ENCODE measurements at places on chromosomes 2 and 18.

GRCh38 chr2:17815468-17816184, 634 bp upstream of the MSGN1 start:
- no peaks in the 10 kb centered on the region for H3K36me3 ChIP-seq
- H3K4me1 ChIP-seq: peaks cover 31% of the 10 kb centered on the region
- no peak for DNase-seq
- H3K4me3 ChIP-seq: no peak overlapping the region
- H3K27ac ChIP-seq: peak overlapping the region; percentile 53
- H3K27me3 ChIP-seq: no peaks in the 10 kb centered on the region

DNA sequence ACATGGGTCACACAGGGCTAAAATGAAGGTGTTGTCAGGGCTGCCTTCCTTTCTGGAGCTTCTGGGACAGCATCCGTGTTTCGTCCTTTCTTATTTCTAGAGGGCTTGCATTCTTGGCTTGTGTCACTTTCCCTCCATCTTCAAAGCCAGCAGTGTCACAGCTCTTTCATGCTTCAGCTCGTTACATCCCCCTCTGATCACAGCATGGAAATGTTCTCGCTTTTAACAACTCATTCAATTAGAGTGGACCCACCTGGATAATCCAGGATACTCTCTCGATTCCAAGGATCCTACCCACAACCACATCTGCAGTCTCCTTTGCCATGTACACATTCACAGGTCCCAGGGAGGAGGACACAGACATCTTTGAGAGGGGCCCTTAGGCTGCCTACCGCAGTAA, 316.2 kb upstream of the FIGN start:
- H3K4me3 ChIP-seq: no peak overlapping the region
- no peaks in the 10 kb centered on the region for H3K27me3 ChIP-seq
- H3K4me1 ChIP-seq: no peaks in the 10 kb centered on the region
- no peak overlapping the region for H3K27ac ChIP-seq
- no peak for DNase-seq

GRCh38 chr2:149028377-149028776, 10.1 kb upstream of the LYPD6B start:
- no peaks in the 10 kb centered on the region for H3K27me3 ChIP-seq
- H3K4me3 ChIP-seq: peak overlapping the region; percentile 6
- DNase-seq: no peak
- peaks cover 30% of the 10 kb centered on the region for H3K4me1 ChIP-seq
- H3K36me3 ChIP-seq: no peaks in the 10 kb centered on the region

- H3K4me3 ChIP-seq: no peak overlapping the region
- H3K27me3 ChIP-seq: no peaks in the 10 kb centered on the region
- no peak for DNase-seq
- H3K36me3 ChIP-seq: no peaks in the 10 kb centered on the region
- no peak overlapping the region for H3K27ac ChIP-seq
These were observed 290.8 kb downstream of the PRKCE start for GRCh38 chr2:45942237-45942738.

DNA sequence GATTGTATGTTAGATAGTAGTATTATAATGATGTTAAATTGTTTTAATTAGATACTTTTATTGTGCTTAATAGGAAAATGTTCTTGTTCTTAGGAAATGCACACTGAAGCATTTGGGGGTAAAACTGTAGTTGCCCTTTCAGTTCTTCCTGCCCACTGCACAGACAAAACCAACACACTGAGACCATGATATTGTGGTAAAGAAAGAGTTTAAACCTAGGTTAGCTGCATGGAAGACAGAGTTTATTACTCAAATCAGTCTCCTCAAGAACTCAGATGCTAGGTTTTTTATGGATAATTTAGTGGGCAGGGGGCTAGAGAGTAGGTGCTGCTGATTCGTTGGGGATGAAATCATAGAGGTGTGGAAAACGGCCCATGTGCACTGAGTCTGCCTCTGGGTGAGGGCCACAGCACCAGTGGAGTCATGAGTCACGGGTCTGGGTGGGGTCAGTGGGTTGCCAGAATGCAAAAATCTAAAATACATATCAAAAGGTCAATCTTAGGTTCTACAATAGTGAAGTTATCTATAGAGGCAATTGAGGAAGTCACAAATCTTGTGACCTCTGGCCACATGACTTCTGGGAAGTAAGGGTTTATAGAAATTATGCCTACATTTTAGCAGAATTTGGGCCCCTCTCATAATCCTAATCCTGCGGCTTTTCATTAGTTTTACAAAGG, 283.4 kb upstream of the FBXO11 start:
- H3K4me1 ChIP-seq: no peaks in the 10 kb centered on the region
- no peak overlapping the region for H3K4me3 ChIP-seq
- no peak overlapping the region for H3K27ac ChIP-seq
- H3K36me3 ChIP-seq: no peaks in the 10 kb centered on the region

DNA sequence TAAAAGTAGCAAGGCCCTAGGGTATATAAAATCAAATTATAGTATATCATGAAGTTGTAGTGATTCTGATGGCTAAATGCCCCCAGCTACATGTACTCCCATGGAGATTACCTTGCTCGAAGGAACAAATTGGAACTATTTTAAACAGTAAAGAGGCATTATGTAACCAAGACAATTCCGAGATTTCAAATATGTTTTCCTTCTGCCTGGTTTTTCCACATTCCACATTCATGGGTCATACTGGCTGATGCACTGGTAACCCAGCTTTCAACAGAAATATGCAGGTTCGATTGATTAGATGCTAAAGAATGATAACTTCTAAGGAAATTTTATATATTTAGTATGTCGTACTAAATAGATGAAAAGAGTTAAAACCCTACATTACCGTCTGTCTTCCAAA, 62.3 kb upstream of the MGAT4A start:
- H3K36me3 ChIP-seq: no peaks in the 10 kb centered on the region
- DNase-seq: no peak
- H3K4me3 ChIP-seq: no peak overlapping the region
- no peaks in the 10 kb centered on the region for H3K27me3 ChIP-seq

- no peak for DNase-seq
- H3K27ac ChIP-seq: no peak overlapping the region
- H3K27me3 ChIP-seq: no peaks in the 10 kb centered on the region
These were observed 17.8 kb downstream of the IL1F10 start for GRCh38 chr2:113085542-113085941.

- no peaks in the 10 kb centered on the region for H3K4me1 ChIP-seq
- H3K36me3 ChIP-seq: peaks cover 5% of the 10 kb centered on the region
- H3K27ac ChIP-seq: no peak overlapping the region
These were observed 58.9 kb upstream of the KCNG2 start for GRCh38 chr18:79738581-79739439.

- DNase-seq: no peak
- H3K4me3 ChIP-seq: no peak overlapping the region
- no peaks in the 10 kb centered on the region for H3K4me1 ChIP-seq
- H3K36me3 ChIP-seq: no peaks in the 10 kb centered on the region
- no peaks in the 10 kb centered on the region for H3K27me3 ChIP-seq
These were observed 12.0 kb downstream of the ANKRD44 start for GRCh38 chr2:197298609-197299008.

DNA sequence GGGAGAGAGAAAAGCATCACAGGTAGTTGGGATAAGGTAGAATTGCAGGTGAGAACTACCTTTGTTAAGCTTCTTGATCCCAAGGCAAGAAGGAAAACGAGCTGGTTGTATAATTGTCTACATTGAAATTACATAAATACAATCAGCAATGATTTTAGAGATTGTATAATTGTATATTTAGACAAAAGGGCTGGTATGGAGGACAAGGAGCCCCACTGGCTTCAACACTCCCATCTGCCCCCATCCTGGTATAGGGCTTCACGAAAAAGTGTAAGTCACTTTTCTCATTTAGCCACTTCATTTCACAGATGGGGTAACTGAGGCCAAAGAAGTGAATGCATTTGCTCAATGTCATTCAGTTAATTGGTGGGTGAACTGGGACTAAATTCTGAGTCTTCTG, 103.3 kb downstream of the MYCN start:
- H3K4me1 ChIP-seq: no peaks in the 10 kb centered on the region
- H3K27ac ChIP-seq: no peak overlapping the region
- no peaks in the 10 kb centered on the region for H3K27me3 ChIP-seq
- no peak for DNase-seq
- no peaks in the 10 kb centered on the region for H3K36me3 ChIP-seq

- peaks cover 4% of the 10 kb centered on the region for H3K4me1 ChIP-seq
- DNase-seq: no peak
These were observed 17.8 kb upstream of the RPRD1A start for GRCh38 chr18:36085195-36085594.

DNA sequence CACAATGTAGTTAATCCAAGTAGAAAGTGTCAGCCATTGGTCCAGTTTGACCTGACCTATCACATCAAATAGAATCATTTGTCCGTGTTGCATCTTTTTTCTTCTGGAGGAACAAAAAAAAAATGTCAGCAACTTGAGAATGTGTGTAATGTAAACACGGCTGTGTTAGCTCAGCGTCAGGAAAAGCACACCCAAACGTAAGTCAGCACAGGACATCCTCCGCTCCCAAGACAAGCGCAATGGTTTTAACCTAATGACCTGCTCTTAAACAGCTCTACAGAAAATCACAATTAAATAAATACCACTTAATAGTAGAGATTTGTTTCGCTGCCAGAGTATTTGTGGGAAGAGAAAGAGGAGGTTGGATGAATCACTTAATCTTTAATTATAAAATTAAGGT, 59.4 kb downstream of the OSR1 start:
- no peak overlapping the region for H3K4me3 ChIP-seq
- H3K4me1 ChIP-seq: no peaks in the 10 kb centered on the region
- no peak overlapping the region for H3K27ac ChIP-seq
- DNase-seq: no peak
- H3K27me3 ChIP-seq: no peaks in the 10 kb centered on the region
- no peaks in the 10 kb centered on the region for H3K36me3 ChIP-seq

DNA sequence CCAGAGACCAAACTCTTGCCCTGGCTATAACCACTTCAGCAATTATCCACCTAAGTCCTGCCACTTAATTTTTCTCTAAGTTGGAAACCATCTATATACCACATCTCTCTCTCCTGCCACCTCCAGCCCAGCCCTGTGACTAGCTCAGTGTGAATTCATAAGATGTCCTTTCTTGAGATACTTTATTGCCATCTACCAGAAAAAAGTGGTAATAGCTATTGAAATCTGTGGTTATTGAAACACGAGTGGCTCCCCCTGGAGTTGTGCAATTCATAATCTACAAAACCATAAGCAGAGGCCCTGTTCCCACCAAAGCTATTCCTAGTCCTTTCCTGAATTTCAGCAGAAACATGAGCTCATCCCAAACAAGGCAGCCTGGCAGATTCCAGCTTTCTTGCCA, 324.0 kb downstream of the TXNL1 start:
- no peaks in the 10 kb centered on the region for H3K27me3 ChIP-seq
- H3K36me3 ChIP-seq: no peaks in the 10 kb centered on the region
- no peak overlapping the region for H3K4me3 ChIP-seq
- no peak for DNase-seq

DNA sequence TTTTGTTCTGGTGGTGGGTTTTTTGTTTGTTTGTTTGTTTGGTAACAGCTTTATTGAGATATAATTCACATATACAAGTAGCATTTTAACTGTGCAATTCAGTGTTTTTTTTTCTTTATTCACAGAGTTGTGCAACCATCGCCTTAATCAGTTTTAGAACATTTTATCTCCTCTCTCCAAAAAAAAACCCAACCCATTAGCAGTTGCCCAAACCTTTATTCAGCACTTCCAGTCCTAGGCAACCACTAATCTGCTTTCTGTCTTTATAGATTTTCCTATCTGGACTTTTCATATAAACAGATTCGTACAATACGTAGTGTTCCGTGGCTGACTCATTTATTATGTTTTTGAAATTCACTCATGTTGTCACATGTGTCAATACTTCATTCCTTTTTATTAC, 38.7 kb downstream of the CCDC138 start:
- no peaks in the 10 kb centered on the region for H3K4me1 ChIP-seq
- H3K27ac ChIP-seq: no peak overlapping the region
- no peak for DNase-seq
- no peaks in the 10 kb centered on the region for H3K36me3 ChIP-seq
- H3K27me3 ChIP-seq: no peaks in the 10 kb centered on the region
- H3K4me3 ChIP-seq: no peak overlapping the region

GRCh38 chr18:65235966-65236624, 514.7 kb upstream of the CDH7 start:
- no peak overlapping the region for H3K4me3 ChIP-seq
- no peaks in the 10 kb centered on the region for H3K4me1 ChIP-seq
- no peak for DNase-seq
- H3K36me3 ChIP-seq: no peaks in the 10 kb centered on the region
- H3K27ac ChIP-seq: no peak overlapping the region

GRCh38 chr2:230870544-230871360, 6.0 kb downstream of the ITM2C start:
- no peak for DNase-seq
- no peak overlapping the region for H3K4me3 ChIP-seq
- no peaks in the 10 kb centered on the region for H3K36me3 ChIP-seq
- H3K27me3 ChIP-seq: no peaks in the 10 kb centered on the region
- no peak overlapping the region for H3K27ac ChIP-seq

GRCh38 chr2:8357738-8358518, 323.9 kb upstream of the ID2 start:
- no peaks in the 10 kb centered on the region for H3K27me3 ChIP-seq
- H3K27ac ChIP-seq: no peak overlapping the region
- no peak for DNase-seq
- H3K4me1 ChIP-seq: no peaks in the 10 kb centered on the region
- H3K36me3 ChIP-seq: no peaks in the 10 kb centered on the region

- no peak overlapping the region for H3K4me3 ChIP-seq
- peak overlapping the region; percentile 23 for H3K27ac ChIP-seq
- no peaks in the 10 kb centered on the region for H3K27me3 ChIP-seq
- DNase-seq: no peak
These were observed 129.9 kb downstream of the PRPF40A start for GRCh38 chr2:152587187-152587947.

GRCh38 chr18:44798433-44799048, 117.9 kb downstream of the SETBP1 start:
- no peaks in the 10 kb centered on the region for H3K27me3 ChIP-seq
- H3K4me1 ChIP-seq: no peaks in the 10 kb centered on the region
- H3K27ac ChIP-seq: no peak overlapping the region
- no peaks in the 10 kb centered on the region for H3K36me3 ChIP-seq
- no peak overlapping the region for H3K4me3 ChIP-seq

DNA sequence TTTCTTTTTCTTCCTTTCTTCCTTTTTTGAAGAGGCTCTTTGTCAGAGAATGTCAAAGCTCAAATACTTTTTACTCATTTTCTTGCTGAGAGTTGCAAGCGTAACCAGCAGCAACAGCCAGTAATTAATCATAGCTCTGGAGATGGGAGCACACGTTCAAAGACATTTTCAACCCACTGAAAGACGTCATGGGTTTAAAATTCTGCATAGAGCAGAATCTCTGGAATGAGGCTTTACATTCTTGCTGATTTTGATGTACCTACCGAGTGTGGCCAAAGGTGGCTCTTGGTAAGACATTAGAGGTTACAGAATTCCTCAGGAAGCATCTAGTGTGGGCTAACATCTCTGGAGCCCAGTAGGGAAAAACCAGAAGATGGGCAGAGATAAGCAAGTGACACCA, 292.5 kb downstream of the MTX2 start:
- no peaks in the 10 kb centered on the region for H3K27me3 ChIP-seq
- peak overlapping the region; percentile 42 for H3K27ac ChIP-seq
- no peak for DNase-seq
- no peaks in the 10 kb centered on the region for H3K36me3 ChIP-seq
- H3K4me1 ChIP-seq: peaks cover 18% of the 10 kb centered on the region
